Thoracic aorta (tissue), 2 donors: ENCODE measurements at places on chromosomes 2 and 18. TPM values are rescaled to one million over a fixed set of nuclear protein-coding genes. Genes with fewer than 3 reads are reported as not detected.

The IL1A gene
- total RNA-seq, result not detected

GRCh38 chr2:151716721-151717120 lies 17.6 kb downstream of the NEB start:
- no peak for DNase-seq

The TUBA4B gene
- total RNA-seq, result not detected

DNA sequence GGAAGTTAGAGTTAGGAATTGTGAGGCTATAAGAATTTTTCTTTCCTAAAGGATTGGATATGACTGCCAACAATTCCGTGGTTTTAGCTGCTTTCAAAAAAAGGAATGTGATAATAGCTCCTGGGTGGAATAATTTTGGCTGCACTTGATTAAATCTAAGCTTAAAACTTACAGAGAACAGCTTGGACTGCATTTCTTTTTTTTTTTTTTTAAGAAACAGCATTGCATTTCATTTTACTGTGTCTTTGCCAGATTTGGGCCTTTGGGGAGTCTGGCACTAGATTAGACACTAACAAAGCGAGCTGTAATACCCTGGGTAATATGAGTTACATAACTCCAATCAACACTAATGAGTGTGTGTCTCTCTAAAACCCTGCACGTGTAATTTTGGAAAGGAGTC lies 37.8 kb upstream of the ZNF397 start:
- DNase-seq, result no peak

- no peak for DNase-seq
Observed at GRCh38 chr2:151861174-151861573, 33.0 kb upstream of the ARL5A start.

The INO80C gene
- total RNA-seq, result 7.3 TPM

- no peak for DNase-seq
Observed at GRCh38 chr2:151241224-151241623, 20.4 kb downstream of the RBM43 start.

DNA sequence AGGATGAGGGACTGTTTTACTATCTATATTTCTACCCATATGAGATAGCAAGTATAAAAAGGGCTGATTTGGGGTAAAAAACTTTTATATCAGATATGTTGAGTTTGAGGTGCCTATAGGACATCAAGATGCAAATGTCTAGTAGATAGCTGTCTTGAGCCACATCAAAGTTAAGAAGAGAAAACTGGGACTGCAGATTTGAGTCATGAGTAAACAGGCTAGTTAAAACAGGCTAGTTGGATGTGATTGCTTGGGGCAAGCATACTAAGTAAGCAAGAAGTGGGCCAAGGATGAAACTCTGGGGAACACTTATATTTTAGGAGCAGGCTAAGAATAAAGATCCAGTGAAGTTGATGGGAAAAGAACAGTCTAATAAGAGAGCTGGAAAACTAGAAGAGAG lies 2.8 kb upstream of the SCRN3 start:
- no peak for DNase-seq

DNA sequence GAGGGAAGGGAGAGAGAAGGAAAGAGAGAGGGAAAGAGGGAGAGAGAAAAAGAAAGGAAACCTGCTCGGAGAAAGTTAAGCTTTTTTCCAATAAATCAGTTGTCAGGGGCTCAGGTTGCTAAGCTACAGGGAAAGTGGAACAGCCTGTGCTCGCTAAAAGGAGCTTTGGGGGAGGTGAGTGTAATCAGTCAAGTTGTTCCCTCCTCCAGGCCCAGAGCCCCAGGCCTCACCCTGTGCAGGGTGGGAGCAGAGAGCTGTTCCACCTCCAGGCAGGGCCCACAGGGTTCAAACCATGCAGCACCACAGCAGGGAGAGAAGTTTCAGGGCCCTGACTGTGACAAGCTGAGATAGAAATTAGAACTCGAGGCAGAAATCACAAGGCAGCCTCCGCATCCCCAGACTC lies 56.4 kb upstream of the PPP1CB start:
- no peak for DNase-seq

DNA sequence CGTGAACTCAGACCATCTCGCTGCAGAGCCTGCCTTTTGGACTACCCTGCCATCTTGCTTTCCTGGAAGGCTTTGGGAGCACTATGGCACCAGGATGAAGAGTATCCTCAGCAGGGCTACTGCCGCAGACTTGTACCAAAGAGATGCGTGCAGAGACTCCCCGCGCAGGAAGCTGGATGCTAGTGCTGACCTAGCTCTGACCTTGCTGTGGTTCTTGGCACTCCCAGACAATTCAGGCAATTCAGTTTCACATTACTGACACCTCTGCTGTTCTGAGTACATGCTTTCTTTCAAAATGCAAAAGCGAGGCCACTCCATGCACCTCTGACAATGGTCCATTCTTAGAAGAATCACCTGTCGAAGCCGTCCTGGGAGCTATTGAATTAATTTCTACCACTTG lies 251.5 kb upstream of the MEX3C start:
- DNase-seq, result no peak

DNA sequence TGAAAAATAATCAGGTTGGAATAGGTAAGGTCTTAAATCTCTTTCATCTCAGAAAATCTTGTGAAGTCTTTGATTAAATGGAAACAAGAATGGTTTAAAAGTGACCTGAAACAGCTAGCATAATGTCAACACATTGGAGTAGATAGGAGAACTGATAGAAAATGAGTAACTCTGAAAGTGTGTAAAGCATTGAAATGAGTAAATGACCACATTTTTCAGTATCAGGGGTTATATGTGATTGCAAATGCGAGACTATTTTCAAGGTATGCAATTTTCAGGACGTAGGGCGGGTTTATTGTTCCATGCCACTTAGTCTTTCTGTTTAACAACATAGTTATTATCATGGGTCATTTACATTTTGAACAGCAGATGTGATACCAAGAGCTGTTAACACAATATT lies 1383.2 kb downstream of the LRP1B start:
- no peak for DNase-seq

The MATN3 gene
- 1.8 TPM for total RNA-seq

The IL1RN gene
- total RNA-seq, result 8.6 TPM
